ENCODE measurements at places on chromosomes 12 and 14.

DNA sequence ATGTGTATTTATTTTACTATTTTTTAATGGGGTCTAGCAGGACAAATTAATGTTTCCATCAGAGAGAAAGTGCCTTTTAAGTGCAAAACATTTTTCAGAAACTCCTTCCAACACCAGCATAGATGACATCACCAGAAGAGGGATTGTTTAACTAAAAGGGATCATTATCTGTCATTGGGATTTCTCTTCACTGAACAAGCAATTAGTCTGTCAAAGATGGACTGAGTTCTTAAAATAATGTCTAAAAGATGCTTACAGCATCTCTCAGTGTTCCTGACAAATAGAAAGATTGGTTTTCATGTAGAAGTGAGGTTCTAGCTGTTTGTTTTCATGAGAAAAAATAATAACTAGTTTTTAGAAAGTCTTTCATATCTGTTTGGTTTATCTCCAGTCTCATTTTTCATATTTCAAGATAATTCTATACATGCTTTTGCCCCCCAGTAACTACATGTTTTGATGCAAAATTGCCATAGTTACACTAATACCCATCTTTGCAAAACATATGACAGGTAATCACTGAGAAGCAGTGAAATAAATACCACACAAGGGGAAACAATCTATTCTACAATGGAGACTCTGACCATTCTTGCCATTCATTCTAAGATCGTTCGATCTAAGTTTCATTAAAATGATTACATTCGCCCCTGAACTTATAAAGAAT lies 850.3 kb downstream of the GALC start:
- no peak for DNase-seq

DNA sequence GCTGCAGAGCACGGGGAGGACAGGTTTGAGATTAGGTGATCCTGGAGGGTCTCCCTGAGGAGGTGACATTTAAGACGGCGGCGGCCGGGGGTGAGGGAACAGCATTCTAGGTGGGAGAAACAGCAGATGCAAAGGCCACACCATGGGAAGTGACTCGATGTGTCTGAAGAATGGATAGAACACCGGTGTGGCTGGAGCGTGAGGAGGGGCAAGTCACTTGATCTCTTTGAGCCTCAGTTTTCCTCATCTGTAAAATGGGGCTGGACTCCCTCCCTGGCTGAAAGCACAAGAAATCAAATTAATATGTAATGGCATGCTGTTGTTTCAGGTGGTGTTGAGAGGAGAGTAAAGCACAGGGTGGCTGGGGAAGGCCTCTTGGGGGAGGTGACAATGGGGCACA lies 10.0 kb upstream of the NCOR2 start:
- DNase-seq: no peak

- no peak for DNase-seq
Observed at GRCh38 chr14:95533822-95534221, 1.0 kb upstream of the GLRX5 start.

DNA sequence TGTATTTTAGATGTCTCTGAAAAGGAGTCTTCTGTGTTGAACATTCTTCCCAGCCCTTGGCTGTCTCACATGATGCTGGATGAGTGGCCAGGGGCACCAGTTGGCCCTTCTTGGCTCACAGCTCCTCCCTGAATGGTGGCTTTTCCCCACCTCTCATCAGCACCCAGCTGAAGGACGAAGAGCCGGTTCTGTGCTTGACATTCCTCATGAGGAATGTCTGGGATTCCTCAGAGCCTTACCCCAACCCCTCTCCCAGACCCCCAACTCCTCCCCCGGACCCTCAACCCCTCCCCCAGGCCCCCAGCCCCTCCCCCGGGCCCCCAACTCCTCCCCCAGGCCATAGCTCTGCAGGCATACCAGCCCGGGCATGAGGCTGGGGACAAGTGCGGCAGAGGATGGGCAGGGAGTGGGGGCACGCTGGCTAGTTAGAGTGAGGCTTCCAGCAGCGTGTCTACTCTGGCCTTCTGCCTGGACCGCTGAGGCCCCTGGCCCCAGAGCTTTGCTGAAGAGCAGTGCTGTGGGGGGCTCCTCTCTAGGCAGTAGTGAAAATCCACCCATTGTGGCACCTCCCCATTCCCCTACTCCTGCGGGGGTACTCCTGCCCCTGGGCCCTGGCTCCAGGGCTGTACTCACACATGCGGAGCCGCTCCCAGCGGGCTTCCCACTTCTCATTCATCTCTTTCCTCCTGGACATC lies 64.3 kb downstream of the PLEKHG3 start:
- no peak for DNase-seq

DNA sequence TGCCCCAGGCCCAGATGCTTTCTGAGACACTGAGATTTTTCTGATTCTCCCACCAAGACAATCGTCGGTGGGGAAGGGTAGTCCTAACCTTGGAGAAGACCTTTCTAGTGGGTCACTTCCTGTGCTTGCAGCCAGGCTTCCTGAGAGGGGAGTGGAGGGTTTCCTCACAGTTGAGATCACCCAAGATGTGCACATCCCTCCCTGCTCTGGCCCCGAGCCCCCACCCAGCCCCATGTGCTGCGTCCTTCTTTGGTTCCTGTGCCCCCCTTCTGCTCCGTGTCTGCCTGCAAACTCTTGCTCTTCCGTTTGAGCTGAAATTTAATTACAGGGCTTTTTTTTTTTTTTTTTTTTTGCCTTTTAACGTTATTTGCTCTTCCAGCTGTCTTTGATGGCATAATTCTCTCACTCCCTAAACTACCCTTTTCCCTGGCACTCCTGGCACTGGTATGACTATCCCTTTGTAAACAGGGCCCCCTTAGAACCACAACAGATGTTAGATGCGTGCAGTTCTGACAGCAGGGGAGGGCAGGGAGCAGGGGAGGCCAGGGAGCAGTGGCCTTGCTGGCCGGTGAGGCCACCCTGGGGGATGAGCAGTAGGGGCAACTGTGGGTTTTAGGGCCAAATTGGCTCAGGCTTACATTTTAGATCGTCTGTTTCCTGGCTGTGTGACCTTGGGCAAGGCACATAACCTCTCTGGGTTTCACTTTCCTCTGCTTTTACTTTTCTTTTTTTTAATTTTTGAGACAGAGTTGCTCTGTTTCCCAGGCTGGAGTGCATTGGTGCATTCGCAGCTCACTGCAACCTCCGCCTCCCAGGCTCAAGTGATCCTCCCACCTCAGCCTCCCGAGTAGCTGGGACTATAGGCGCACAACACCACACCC lies 144.5 kb downstream of the PHETA1 start:
- DNase-seq: no peak

- DNase-seq: no peak
Observed at GRCh38 chr12:22014041-22014782, 31.8 kb upstream of the CMAS start.

GRCh38 chr12:121050725-121051124 lies 11.7 kb upstream of the OASL start:
- DNase-seq: no peak

DNA sequence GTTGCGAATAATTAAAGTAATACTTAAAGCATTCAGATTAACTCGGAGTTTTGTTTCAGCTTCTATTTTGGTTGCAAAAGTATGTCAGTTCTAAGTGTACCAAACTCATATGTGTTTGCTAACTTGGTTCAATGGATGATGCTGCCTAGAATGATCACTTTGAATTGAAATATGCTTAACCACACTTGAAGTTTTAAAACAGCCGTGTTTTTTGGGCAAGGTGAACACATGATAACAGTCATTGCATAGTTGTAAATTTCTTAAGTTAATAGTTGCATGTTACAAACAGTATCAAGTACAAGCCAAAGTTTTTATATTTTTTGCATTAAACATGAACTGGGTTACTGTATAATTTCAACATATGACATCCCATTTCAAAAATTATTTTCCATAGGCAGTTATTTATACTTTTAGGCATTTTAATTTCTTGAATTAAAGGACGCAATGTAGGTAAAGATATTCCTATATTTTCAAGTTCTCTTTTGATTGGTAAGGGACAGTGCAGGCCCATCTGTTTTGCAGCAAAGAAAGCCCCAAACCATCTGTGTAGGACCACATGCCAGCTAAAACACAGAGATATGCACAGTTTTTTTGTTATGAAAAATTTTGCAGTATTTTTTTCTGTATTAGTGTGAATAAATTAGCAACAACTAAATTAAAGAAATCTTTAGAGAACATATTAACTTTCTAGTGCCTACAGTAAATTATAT lies 575.5 kb downstream of the PRKD1 start:
- no peak for DNase-seq

DNA sequence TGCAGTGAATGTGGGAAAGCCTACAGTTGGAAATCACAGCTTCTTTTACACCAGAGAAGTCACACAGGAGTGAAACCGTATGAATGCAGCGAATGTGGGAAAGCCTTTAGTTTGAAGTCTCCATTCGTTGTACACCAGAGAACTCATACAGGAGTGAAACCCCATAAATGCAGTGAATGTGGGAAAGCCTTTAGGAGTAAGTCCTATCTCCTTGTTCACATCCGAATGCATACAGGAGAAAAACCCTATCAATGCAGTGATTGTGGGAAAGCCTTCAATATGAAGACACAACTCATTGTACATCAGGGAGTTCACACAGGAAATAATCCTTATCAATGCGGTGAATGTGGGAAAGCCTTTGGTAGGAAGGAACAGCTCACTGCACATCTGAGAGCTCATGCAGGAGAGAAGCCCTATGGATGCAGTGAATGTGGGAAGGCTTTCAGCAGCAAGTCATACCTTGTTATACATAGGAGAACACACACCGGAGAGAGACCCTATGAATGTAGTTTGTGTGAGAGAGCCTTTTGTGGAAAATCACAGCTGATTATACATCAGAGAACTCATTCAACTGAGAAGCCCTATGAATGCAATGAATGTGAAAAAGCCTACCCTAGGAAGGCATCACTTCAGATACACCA lies 24.6 kb downstream of the ZNF26 start:
- DNase-seq: no peak

- DNase-seq: no peak
Observed at GRCh38 chr12:54386403-54387113, 2.0 kb upstream of the ZNF385A start.

DNA sequence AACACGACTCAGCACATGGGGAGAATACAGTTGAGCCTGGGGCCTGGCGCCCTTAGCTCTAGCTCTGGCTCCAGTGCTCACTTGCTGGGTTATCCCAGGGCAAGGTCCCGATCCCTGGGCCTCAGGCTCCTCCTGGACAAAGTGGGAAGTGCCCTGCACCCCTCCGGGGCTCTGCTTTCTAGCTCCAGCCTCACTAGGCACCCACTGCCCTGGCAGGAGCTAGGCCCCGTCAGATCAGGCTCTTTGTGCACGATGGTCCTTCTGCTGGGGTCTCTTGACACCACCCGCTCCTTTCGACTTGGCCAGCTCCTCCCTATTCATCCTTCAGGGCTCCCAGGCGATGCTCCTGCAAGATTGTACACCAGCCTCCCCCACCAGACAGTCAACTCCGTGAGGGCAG lies 23.4 kb downstream of the NCKAP5L start:
- DNase-seq: no peak

DNA sequence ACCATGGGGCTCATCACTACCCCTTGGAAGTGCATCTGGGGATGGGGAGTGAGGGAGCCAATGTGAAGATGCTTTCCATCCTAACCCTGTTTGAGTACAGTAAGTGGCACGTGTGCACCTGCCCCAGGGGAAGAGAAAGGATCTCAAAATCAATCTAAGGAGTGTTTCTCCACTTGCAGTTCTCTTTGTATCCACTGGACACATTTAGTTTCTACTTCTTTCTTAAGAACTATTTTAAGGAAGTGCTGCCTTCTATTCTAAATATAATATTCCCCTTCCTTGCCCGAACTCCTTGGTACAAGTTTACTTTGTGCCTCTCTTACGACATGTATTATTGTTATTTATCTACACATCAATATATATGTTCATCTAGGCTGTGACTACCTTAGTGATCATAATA lies 73.8 kb downstream of the TTC6 start:
- DNase-seq: no peak

DNA sequence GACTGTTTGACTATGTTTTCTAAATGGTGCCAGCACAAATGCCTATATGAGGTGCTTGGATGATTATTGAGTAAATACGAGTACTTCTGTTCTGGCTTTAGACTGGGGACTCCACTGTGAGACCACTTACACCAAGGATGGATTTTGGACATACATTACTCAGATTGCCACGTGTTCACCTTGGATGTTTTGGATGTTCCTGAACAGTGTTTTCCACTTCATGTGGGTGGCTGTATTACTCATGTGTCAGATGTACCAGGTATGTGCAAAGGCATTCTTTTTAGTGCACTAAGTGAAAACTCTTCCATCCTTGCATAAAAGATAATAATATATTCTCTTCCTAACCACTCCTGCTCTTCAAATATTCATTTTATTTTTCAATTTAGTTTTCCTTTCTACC lies 30.7 kb downstream of the CSRP2 start:
- no peak for DNase-seq

- DNase-seq: no peak
Observed at GRCh38 chr12:1473418-1473817, 121.0 kb downstream of the FBXL14 start.

DNA sequence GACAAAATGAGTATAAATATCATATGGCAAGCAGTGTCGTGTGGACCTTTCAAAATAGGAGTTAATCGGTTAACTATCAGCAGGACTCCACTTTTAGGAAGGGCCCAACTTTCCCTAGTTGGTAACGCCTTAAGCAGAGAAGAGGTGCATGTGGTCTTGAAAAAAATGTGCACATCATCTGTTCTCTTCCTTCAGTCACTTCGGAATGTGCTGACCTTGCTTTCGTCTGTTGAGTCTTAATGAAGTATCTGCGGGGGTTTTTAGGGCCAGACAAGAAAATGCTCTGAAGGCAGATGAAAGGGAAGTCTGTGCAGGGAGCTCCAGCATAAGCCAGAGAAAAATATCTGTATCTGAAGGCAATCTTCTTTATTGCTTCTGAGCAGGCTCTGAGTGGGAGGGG lies 185.2 kb downstream of the AEBP2 start:
- DNase-seq: no peak

- no peak for DNase-seq
Observed at GRCh38 chr14:95199298-95199983, 42.1 kb upstream of the DICER1 start.

GRCh38 chr12:94973221-94973620 lies 30.3 kb downstream of the NDUFA12 start:
- no peak for DNase-seq

- no peak for DNase-seq
Observed at GRCh38 chr12:94656556-94656955, 6.2 kb upstream of the TMCC3 start.

DNA sequence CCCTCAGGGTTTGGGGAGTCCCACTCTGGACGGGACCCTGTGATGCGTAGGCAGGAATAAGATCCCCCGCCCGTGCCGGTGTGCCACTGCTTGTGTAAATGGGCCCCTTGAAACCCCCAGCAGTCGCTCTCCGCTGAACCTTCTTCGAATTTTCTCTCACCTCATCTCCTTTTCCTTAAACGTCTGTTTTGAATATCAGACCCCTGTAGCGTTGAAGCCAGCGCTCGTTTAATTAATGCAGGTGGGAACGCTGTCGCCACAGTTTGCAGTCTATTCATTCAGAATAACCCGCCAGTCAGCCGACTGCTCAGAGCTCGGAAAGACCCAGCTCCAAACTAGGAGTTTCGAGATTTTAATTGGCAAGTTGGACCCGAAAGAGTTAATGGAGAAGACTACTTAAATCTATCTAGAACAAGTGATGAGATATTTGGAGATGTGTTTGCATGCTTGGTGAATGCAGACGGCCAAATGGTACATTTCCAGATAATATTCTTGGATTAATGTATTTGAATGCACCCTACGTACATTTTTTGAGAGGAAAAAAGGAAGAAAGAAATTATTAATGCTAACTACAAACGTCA lies 739 bp upstream of the PPP2R5E start:
- DNase-seq: no peak
